ENCODE measurements at places on chromosomes 3 and 15.
A peak's percentile ranks its signal among the peaks of the same experiment; 100 is the strongest.

GRCh38 chr3:102165367-102165766, 269.4 kb upstream of the ZPLD1 start:
- no peak for DNase-seq

DNA sequence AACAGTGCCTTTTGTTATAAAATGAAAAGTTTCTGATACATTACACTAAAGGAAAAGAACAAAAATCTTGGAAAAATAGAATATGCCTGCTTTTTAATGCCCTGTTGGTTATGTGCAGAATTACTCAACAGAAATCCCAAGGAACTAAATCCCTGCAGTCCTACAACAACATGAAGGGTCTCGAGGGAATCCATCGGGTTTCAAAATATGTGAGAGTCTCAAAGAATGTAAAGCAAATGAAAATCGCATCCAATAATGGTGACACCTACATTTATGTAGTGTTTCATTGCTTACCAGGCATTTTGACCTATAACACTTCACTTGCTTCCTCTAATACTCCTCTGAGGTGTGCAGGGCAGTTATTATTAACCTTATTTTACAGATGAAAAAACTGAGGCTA, 411.3 kb downstream of the FOXP1 start:
- DNase-seq: no peak

- DNase-seq: no peak
Measured at GRCh38 chr15:51137880-51138430, 43.2 kb upstream of the TNFAIP8L3 start.

- DNase-seq: no peak
Measured at GRCh38 chr15:23570486-23570885, 5.0 kb downstream of the MKRN3 start.

GRCh38 chr3:13549623-13550422, 898 bp downstream of the FBLN2 start:
- DNase-seq: peak; percentile 26

GRCh38 chr3:71407823-71408222, 175.7 kb downstream of the FOXP1 start:
- no peak for DNase-seq

DNA sequence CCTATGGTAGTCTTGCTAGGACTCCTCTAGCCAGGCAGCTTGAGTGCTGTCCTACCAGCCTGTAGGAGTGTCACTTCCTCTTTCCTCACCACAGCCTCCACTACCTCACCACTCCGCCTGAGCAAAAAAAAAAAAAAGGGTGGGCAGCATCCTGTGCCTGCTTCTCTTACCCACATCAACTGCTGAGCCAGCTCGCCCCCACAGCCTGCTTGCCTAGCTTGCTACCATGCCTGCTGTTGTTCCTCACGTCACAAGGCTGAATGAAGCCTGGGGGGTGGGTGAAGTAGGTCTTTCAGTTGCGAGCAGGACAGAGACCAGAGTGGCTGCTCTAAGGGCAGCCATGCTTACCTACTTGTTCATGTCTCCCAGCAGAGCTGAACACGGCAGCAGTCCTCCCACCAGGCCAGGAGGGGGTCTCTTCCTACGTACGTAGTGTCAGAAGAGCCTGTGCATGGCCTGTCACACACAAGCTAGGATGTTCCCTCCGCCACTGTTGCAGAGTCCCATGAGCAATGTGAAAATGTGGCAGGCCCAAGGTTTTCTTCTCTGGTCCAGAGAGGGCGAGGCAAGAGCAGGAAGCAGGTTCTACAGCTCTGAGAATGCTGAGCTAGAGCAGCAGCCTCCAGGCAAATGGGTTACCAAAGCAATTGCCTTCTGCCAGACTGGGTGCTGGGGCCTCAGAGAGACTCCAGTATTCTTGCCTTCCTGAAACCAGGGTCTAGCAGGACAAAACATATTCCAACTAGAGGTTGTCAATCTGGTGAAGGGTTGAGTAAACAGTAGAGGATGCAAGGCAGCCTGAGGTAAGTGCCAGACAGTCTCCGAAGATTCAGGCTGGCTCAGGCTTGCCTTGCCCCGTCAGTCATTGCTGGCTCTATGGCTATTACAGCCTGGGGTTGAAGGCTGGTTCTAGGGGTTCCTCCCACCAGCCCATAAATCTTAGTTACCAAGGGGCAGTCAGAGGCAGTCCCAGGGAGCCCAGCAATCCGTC, 8.1 kb downstream of the PPM1M start:
- DNase-seq: peak; percentile 90

DNA sequence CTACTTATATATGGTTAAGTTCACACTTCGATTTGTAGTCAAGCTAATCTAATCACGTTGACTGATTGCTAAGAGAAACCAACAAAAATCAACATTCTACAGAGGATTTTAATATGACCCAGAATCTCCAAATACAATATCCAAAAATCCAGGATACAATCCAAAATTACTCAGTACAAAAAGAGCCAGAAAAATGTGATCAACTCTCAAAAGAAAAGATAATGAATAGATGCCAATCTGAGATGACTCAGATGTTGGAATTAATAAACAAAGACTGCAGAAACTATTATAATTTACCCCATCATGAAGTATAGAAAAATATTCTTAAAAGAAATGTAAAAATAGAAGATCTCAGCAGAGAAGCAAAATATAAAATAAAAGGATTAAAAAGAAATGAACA, 22.3 kb downstream of the HACL1 start:
- DNase-seq: no peak

GRCh38 chr3:107969994-107970819, 120.6 kb downstream of the CD47 start:
- no peak for DNase-seq

Measured in activated T-cell treated with anti-CD3 and anti-CD28 coated beads, Interleukin-2, amount 50 U/mL, for 48 hours (primary cell).